Kasumi-1 (cell line): ENCODE measurements at places on chromosomes 2 and 18.
A peak's percentile ranks its signal among the peaks of the same experiment; 100 is the strongest.

GRCh38 chr2:160278101-160278878 is 78.2 kb upstream of the ITGB6 start:
- no peak for DNase-seq

- DNase-seq = no peak
Measured at GRCh38 chr2:127859712-127860085, 1.7 kb upstream of the POLR2D start.

DNA sequence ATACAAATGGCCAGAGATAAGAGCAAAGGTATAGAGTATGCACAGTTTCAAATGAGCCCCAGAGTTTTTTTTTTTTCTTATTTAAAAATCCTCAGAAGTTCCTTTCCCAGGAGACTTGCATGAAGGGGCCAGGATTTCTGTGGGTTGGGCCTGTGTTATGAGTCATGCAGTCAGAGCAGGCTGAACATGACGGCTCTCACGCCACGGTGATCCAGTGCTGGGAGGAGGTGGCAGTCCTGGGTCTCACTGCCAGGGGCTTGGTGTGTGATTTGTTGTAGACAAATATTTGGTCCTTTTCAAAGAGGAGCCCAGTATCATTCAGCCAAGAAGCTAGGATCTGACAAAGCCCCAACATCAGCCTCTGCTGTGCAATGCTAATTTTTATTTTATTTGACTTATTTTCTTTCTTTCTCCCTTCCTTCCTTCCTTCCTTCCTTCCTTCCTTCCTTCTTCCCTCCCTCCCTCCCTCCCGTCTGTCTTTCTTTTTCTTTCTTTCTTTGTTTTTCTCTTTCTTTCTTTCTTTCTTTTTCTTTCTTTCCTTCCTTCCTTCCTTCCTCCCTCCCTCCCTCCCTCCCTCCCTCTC is 10.4 kb upstream of the KCNE4 start:
- DNase-seq = peak; percentile 34

- no peak for DNase-seq
Measured at GRCh38 chr2:62814123-62814522, 108.6 kb downstream of the EHBP1 start.

GRCh38 chr2:195304310-195304709 is 352.7 kb upstream of the SLC39A10 start:
- DNase-seq = peak; percentile 69

- no peak for DNase-seq
Measured at GRCh38 chr2:181989099-181989498, 3.4 kb downstream of the PPP1R1C start.

- no peak for DNase-seq
Measured at GRCh38 chr2:206515580-206515979, 72.2 kb downstream of the ADAM23 start.

DNA sequence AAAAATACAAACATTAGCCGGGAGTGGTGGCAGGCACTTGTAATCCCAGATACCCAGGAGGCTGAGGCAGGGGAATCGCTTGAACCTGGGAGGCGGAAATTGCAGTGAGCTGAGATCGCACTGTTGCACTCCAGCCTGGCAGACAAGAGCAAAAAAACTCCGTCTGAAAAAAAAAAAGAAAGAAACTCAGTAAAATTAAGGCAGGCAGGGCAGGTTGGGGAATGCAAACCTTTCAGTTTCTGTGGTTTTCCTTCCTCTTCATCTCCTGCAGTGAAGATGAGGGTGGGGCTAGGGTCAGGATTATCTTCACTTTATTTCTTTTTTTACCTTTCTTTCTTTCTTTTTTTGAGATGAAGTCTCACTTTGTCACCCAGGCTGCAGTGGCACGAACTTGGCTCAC is 43.2 kb upstream of the PSME4 start:
- DNase-seq = no peak
